GM23248 (cell line): ENCODE measurements at places on chromosomes 7 and 10.

DNA sequence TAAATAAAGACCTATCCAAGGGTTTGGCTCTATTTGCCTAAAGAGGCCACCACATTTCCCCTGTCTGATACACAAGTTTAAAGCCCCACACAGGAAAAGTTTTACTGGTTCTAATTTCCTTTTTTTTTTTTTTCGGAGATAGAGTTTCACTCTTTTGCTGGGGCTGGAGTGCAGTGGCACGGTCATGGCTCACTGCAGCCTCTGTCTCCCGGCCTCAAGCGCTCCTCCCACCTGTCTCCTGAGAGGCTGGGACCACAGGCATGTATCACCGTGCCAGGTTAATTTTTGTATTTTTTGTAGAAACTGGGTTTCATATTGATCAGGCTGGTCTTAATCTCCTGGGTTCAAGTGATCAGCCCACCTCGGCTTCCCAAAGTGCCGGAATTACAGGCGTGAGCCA, 53.3 kb upstream of the ASAH2 start:
- no peak for DNase-seq

- DNase-seq, result no peak
Observed at GRCh38 chr10:8543361-8544056, 489.0 kb downstream of the GATA3 start.

DNA sequence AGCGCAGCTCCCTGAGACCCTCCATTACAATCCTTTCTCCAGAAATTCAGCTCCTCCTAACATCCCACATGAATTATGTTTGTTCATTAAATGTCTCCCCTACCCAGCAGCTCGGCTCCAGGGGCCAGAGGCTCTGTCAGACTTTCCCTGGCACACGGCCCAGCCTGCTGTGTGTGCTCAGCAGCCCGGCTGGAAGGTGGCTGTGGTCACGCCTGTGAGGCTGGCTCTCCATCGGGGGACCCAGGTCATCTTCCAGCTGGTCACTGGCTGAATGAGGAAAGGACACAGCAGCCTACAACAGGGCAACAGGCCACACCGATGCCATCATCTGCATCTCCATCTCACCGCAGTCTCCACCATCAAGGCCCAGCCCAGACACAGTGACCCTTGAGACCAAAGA, 219.8 kb downstream of the MAD1L1 start:
- DNase-seq, result peak; percentile 80

GRCh38 chr10:78053211-78053868, 19.7 kb downstream of the RPS24 start:
- DNase-seq, result peak; percentile 89

GRCh38 chr7:44104860-44105771, 971 bp downstream of the AEBP1 start:
- peak; percentile 80 for DNase-seq

- peak; percentile 81 for DNase-seq
Observed at GRCh38 chr7:42237811-42238541, 967 bp upstream of the GLI3 start.

- DNase-seq, result no peak
Observed at GRCh38 chr10:112258407-112258806, 24.8 kb upstream of the TECTB start.

DNA sequence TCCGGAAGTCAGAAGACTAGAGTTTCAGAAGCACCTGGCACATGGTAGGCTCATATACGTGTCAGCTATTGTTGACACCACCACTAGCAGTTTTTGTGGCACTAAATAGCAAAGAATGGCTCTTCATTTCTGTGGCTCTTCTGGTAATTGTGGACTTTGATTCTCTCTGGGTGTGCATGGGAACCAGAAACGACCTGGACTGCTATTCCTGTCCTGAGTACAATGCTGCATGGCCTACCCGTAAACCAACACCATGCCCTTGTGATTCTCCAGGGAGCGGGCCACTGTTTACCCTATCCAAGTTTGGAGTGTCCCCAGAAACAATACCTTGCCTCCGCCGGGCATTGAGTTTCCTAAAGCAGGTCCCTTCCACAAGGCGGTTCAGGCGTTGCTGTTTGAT, 162.9 kb upstream of the AOAH start:
- DNase-seq, result no peak

DNA sequence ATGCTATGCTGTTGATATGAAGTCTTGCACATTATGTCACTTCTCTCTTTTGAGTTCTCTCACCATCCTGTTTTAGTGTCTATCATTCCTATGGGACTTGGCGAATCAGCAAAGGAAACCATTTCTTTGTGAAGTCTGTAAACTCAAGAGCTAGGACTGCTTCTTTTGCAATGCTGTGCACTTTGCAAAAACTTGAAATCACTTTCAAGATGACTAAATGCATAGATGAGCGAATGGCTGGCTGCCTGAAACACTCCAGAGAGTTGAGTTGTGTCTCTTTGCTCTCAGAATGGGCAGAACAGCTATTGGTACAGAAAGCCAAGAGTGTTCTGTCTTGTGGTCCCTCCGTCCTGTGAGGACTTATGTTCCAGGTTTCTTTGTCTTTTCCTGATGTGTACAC, 18.3 kb upstream of the ELMO1 start:
- no peak for DNase-seq

GRCh38 chr7:22404421-22405023, 47.6 kb upstream of the RAPGEF5 start:
- DNase-seq, result no peak

GRCh38 chr10:132940791-132941465, 1.4 kb downstream of the CFAP46 start:
- no peak for DNase-seq

GRCh38 chr10:92702301-92702916, 12.7 kb downstream of the HHEX start:
- no peak for DNase-seq

GRCh38 chr10:3872712-3873329, 87.8 kb upstream of the KLF6 start:
- no peak for DNase-seq

DNA sequence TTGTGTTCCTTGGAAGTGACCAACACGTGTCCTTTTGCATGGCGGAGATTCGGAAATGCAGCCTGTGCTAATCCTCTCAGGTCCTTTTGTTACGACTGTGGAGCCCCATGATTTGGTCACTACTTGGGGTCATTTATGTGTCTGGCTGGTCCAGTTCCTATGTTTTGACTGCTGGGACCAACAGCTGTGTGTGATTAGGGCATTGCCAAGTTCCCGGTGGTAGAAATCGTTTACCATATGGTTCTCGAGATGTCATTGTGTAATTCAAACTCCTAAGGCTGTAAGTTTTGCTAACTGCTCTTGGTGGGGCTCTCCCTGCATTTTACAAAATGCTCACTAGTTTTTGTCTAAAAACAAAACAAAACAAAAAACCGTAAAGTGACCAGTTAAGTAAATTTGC, 62.0 kb downstream of the CCNY start:
- DNase-seq, result peak; percentile 48

DNA sequence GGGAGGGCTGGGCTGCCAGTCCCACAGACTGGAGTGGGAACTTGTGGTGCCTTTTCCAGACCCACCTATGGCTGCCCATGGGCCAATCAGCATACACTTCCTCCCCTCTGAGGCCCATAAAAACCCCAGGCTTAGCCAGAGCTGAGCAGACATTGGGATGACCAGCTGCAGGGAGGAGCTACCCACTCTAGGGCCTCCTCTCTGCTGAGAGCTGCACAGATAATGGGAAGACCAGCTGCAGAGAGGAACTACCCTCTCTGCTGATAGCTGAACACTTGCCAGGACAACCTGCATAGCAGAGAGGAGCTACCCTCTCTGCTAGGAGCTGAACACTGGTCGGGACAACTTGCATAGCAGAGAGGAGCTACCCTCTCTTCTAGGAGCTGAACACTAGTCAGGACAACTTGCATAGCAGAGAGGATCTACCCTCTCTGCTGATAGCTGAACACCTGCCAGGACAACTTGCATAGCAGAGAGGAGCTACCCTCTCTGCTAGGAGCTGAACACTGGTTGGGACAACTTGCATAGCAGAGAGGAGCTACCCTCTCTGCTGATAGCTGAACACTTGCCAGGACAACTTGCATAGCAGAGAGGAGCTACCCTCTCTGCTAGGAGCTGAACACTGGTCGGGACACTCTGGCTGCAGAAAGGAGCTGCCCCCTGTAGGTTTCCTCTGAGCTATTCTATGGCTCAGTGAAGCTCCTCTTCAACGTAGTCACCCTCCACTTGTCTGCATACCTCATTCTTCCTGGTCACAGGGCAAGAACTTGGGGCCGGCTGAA, 88.3 kb upstream of the CACUL1 start:
- no peak for DNase-seq

- peak; percentile 84 for DNase-seq
Observed at GRCh38 chr7:135774284-135774683, 25.7 kb upstream of the FAM180A start.

- no peak for DNase-seq
Observed at GRCh38 chr7:159104188-159104920, 40.3 kb downstream of the VIPR2 start.

- DNase-seq, result peak; percentile 3
Observed at GRCh38 chr7:152076324-152076821, 50.9 kb downstream of the GALNT11 start.

DNA sequence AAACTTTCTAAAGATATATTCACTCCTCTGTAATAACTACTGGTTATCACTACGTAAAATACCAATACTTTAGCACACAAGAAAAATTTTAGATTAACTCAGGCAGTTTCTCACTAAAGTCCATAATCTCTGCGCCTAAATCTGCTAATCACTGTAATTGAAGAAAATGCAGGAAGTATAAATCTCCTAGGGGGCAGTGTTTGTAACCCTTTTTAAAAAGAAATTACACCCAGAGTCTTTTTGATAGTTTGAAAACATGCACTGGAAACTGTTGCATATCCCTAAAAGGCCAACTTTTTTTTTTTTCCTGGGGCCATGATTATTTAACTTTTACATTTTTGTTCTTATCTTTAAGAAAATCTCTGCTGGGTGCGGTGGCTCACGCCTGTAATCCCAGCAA, 209.6 kb downstream of the KIAA1217 start:
- peak; percentile 28 for DNase-seq

- DNase-seq, result no peak
Observed at GRCh38 chr7:47978790-47979144, 648 bp downstream of the HUS1 start.

DNA sequence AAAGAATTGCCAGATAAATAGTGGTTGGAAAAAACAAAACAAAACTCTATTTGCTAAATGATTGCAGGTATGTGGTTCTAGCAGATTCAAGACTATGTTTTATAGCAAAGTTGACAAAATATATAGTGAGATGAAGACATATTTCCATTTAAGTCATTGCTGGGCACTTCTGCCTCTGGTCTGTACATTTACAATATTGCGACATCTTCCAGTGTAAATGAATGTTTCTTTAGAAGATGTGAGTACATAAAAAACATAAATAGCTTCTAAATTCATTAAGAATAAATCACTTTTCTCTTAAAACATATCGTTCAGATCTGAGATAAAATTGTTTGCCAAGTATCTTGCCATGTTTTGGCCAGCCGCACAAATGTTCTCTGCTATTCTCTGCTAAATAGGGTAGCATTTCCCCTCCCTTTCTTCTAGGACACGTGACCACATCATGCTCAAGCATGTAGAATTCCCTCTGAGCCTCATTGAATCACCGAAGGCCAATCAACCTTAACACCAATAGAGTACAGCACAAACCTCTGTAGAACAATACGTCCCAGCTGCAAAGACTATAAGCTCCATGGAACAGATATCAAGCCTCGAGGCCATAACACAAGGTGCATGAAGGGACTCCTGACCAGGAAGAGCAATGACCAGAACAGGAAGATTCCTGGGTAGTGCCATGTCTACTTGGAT, 1173.3 kb downstream of the GATA3 start:
- no peak for DNase-seq

- DNase-seq, result peak; percentile 86
Observed at GRCh38 chr10:94403380-94404213, 1.3 kb downstream of the TBC1D12 start.

GRCh38 chr7:47407821-47408674, 173.9 kb downstream of the TNS3 start:
- no peak for DNase-seq

- no peak for DNase-seq
Observed at GRCh38 chr10:103933557-103934121, 15.7 kb upstream of the STN1 start.

- DNase-seq, result no peak
Observed at GRCh38 chr7:2033586-2034135, 199.1 kb downstream of the MAD1L1 start.

DNA sequence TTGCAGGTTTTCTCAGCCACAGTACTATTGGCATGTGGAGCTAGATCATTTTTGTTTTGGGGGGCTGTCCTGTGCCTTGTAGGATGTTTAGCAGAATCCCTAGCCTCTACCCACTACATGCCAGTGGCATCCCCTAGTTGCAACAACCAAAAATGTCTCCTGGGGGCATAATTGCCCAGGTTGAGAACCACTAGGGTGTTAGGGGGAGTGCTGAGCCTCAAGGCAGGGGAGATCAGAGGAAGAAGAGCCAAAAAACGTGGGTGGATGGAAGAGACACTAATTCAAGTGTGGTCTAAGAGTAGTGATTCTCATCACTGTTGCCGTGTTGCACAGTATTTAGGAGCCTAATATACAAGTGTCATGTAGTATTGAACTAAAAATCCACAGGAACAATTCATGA, 31.7 kb upstream of the CCNY start:
- DNase-seq, result no peak

GRCh38 chr7:50787825-50788224, 5.1 kb upstream of the GRB10 start:
- no peak for DNase-seq

GRCh38 chr10:13859979-13860654, 273.4 kb downstream of the PRPF18 start:
- DNase-seq, result peak; percentile 37

DNA sequence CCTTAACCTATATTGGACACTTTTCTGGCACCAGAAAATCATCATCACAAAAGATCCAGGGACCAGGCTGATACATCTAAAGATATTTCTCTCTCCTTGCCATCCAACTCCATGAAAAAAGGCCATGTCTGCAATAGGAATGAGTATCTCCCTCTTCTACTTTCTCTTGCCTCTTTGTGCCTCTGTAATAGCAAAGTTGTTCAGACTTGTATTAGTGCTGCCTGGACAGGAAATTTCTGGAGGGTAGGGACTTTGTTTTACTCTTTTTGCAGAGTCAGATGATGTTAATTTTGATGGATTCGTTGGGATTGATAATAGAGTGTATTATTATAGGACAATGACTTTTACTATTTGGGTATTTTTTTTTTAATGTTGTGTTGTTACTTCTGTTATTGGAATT, 376.3 kb downstream of the INHBA start:
- DNase-seq, result no peak

DNA sequence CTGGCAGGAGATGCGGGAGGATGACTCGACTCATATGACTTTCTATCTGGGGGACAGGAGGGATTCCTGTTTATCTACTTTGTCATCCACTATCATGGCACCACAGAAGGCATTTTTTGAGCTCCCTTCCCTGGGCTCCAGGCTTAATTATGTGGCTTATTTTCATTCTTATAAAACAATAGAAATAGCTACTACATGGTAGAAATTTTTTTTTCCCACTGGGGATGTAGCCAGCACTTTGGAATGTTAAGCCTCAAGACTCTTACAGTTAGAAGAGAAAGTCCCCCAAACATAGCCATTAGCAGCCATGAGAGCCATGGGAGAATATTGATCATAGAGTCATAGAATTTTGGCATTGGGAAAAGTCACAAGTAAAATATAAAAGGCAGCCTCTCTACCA, 14.6 kb upstream of the FAM180A start:
- peak; percentile 38 for DNase-seq
